ENCODE measurements at places on chromosomes 2 and 18. TPM values are rescaled to one million over a fixed set of nuclear protein-coding genes. Genes with fewer than 3 reads are reported as not detected.

DNA sequence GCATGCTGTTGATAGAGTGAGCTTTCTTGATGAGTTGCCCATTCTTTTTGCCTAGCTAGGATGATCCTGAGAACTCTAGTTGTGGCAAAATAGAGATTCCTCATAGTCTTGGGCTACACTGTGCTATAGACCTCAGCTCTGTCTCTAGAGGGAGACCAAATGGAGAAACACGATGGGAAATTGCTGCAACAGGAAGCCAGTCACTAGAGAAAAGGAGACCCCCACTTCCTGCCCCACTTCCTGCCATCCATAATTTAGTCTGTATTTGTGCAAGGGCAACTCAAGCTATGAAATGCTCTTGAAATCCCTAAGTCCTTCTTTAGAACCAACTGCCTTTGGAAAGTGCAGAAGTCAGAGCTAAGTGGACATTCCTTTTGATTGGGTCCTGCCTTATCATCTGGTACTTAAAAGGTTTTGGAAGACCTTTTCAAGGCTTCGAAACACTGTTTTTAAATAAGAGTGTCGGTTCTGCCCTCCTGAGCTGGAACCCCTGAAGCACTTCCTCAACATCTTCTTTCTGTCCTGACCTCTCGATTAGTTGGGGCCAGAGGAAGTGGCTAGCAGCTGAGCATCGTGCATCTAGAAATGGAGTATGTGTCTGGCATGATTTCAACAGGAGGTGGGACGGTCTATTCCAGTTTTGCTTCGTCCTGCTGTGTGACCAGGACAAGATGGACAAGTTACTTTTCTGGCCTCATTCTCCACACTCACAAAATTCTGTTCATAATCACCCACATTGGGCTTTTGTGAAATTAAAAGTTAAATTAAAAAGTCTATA, 8.6 kb upstream of the KCNE4 start:
- DNase-seq, result no peak

- DNase-seq, result no peak
Measured at GRCh38 chr2:126662621-126663020, 6.7 kb downstream of the GYPC start.

- no peak for DNase-seq
Measured at GRCh38 chr18:13934676-13935075, 19.3 kb upstream of the MC2R start.

DNA sequence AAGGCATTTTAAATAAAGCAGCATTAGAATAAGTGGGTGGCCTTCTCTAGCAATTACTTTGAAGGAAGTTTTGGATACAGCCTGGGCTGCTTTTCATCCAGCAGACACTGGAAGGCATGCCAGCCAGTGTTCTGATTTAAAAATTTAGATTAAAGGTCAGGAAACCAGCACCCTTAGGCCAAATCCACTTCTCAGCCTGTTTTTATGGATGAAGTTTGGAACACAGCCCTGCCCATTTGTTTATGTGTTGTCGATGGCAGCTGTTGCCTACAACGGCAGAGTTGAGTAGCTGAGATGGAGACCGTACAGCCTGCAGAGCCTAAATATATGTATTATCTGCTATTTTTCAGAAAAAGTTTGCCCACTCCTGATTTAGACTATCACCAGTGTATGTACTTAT, 313.6 kb upstream of the ACVR2A start:
- DNase-seq, result no peak

- DNase-seq, result no peak
Measured at GRCh38 chr2:119178776-119179175, 20.2 kb upstream of the C1QL2 start.

GRCh38 chr18:48937869-48938750, 12.7 kb downstream of the SMAD7 start:
- DNase-seq, result no peak

GRCh38 chr18:48615566-48616401, 77.0 kb downstream of the CTIF start:
- DNase-seq, result no peak

- DNase-seq, result no peak
Measured at GRCh38 chr18:28718696-28719095, 541.8 kb upstream of the CDH2 start.

DNA sequence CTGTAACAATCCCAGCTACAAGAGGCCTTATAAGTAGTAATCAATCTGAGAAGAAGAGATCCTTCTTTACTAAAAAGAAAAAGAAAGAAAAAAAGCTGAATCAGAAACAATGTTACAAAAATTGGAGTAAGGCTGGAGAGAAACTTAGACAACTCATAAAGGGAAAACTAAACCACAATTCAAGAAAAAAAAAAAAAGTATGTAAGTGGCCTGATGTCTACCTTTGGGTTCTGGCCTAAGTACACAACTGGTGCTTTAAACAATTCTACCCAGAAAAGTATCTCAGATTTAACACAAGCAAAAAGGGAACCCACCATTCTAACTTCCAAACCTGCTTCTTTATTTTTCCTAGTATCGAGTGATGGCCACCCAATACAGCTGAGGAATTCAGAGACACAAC, 45.3 kb downstream of the ZNF521 start:
- no peak for DNase-seq

DNA sequence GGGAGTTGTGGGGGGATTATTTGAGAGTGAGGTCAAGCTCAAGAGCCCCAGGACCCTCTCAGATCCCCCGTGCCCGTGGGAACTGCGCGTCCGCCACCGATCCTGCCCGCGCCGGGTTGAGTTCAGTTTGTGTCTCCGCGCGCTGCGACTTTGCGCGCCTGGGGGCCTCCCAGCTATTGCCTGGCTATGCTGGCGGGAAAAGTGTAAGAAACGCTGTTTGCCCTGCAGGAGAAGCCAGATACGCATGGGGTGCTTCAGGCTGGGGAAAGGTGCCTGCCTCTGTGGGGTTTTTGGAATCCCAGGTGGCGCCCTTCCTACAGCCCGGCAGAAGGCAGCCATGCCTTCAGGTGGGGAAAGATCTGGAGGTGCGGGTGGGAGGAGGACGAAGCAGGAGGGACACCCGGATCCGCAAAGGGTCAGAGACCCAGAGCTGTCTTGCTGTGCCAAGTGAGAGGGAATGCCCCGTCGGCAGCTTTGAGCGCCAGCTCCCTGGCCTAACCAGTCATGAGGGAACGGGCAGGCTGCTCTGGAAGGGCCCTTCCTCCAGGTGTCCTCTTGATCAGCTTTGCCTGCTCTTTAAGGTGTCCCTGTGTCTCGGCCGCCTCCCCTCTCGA, 22.5 kb downstream of the TEX44 start:
- DNase-seq, result no peak

GRCh38 chr2:53740170-53740569, 27.4 kb upstream of the CHAC2 start:
- no peak for DNase-seq

GRCh38 chr2:144516411-144516980, 3.4 kb downstream of the ZEB2 start:
- no peak for DNase-seq

DNA sequence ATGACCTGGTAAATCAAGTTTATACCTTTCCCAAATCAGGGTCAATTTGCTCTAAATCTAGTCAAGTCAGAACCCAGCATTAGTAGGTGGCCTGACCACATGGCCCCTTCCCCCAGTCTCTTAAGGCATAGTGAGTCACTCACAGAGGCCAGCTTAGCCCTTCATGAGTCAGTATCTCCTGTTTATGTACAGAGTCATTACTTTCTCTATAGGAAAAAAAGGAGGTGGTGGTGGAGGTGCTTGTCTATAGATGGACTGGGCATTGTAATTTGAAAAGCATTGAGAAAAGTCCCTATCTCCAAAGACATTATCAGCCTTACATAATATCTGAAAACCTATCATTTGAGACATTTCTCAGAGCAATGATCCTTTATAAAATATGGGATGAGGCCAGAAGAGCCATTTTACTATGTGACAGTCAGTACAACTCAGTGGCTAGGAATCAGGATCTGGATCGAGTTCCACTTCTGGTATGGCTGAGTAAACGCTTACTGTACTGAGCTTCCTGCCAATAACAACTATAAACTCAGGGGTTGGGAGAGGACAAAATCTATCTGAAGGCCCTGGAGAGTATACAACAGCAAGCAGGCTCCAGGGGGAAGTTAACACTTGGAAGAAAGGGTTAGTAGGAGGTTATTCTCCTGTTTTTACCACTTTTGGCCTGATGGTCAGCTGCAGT, 22.5 kb upstream of the SIGLEC15 start:
- no peak for DNase-seq

DNA sequence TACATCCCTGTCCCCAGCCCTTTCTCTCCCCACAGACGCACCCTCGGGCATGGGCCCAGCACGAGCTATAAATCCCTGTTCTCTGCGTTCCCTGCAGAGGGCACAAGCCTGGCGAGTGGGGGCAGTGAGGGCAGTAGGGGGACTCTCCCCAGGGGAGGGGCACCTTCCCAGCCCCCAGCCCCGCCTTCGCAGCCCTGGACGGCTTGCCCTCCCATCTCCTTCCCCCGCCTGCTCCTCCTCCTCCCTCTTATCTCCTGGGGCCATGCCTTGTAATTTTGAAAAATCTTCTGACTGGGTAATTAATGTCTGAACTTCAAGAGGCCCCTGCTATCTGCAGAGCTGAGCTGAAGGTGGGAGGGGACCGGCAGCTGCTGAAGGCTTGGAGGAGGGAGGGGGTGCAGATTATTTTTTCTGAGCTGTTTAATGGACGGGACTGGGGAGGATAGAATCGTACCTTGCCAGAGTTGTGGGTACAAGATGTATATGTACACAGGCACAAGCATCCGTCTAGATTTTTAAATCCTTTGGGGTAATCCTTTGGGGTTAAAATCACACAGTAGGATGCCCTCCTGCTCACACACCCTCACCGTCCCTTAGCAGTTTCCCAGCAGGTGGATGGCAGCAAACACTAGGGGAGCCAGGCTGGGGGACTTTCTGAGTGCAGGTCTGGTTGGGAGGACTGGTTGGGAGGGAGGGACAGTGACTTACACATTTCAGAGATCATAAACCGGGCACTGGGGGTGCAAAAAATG, 121.9 kb downstream of the SMAD7 start:
- DNase-seq, result no peak

GRCh38 chr2:135742325-135742757, 686 bp downstream of the UBXN4 start:
- peak; percentile 40 for DNase-seq

DNA sequence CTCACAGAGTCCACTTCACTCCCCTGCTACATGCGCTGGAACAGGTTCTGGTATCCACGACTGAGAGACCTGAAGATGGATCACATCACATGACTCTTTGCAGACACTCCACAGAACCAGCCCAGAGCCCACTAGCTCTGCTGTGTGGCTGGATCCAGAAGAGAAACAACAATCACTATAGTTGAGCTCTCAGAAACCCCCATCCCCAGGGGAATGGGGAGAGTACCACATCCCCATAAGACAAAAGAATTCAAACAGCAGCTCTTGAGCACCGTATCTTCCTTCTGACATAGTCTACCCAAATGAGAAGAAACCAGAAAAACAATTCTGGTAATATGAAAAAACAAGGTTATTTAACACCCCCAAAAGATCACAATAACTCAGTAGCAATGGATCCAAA, 76.4 kb downstream of the ZSWIM2 start:
- no peak for DNase-seq

DNA sequence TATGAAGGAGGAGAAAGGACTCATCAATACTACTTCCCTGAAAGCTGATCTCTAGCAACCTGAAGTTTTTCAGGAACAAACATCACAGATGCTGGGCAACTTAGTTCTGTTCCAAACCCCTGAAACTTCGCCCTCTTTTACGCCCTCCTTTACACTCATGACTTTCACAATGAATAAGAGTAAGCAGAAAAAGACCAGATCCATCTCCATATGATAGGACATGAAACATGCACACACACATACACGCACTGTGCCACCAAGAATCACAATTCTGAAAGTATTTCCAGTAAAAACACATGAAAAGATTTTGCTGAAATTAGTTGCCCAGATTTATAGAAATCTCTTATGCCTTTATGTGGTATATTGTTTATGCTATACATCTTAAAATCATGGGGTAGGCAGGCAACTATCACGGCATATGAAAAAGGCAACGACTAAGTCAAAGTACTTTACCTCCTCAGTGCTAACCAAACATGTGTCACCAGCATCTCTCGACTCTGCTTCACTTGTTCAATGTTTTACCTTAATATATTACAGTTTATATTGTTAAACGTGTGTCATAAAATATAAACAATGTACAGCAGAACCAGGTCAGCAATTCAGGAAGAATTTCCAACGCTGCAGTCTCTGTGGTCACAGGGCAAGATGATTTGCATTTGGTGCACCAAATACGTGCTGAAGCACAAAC, 47.8 kb downstream of the NHEJ1 start:
- no peak for DNase-seq

GRCh38 chr2:133086176-133086575, 416.2 kb upstream of the LYPD1 start:
- no peak for DNase-seq

DNA sequence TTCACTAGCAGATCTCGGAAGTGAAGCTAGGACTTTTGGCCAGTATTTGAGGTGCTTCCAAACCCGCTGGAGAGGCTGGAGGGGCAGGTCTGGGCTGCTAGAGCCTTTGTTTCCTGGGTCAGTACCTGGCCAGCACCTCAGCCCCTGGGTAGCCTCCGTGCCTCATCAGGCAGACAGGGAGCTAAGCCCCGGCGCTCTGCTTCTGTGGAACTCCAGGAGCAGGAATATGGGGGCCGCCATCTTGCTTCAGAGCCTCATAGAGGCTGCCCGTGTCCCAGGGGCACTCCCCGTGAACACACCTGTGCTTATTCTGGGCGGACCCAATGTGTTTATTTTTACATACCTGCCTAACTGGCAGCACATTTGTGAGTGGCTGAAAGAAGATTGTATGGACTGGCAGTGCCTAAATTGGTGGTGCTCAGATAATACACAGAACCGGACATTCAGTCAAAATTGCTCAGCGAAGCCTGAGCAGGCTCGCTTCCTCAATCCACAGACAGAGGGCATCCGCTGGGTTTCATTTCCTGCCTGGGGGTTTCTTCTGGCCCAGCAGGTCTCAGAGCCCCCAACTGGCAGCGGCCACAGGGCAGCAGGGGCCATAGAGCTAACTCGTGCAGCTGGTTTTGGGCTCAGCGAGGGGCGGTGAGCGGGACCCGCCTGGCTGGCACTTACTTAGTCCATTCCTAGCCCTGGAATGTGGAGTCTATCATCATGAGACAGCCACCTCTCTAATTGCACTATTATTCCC, 176.8 kb upstream of the ALKAL2 start:
- DNase-seq, result no peak

- no peak for DNase-seq
Measured at GRCh38 chr18:13161276-13161899, 57.2 kb upstream of the LDLRAD4 start.

GRCh38 chr2:225788571-225789094, 389.1 kb downstream of the NYAP2 start:
- DNase-seq, result no peak

GATA6 gene
- total RNA-seq, result 0.47 TPM

CFC1 gene
- 11.4 TPM for total RNA-seq

MC4R gene
- total RNA-seq, result 0.33 TPM

RAX gene
- total RNA-seq, result under 0.01 TPM

GALNT3 gene
- total RNA-seq, result 2.6 TPM

RHOB gene
- total RNA-seq, result 59.0 TPM

SERPINB11 gene
- total RNA-seq, result not detected

NEU2 gene
- not detected for total RNA-seq

HOXD9 gene
- total RNA-seq, result 0.14 TPM

DRC1 gene
- total RNA-seq, result 0.14 TPM

SCN1A gene
- 0.09 TPM for total RNA-seq

FEV gene
- not detected for total RNA-seq

CYTIP gene
- total RNA-seq, result 71.6 TPM
